Aorta (tissue), 5 donors: ENCODE measurements at places on chromosomes 16 and 17. TPM values are rescaled to one million over a fixed set of nuclear protein-coding genes. Genes with fewer than 3 reads are reported as not detected.

- H3K27me3 ChIP-seq: no peaks in the 10 kb centered on the region
- no peaks in the 10 kb centered on the region for H3K4me1 ChIP-seq
- no peak for DNase-seq
- H3K4me3 ChIP-seq: no peak overlapping the region
- H3K36me3 ChIP-seq: no peaks in the 10 kb centered on the region
- H3K27ac ChIP-seq: no peak overlapping the region
Measured at GRCh38 chr17:57752031-57752905, 7.2 kb upstream of the CCDC182 start.

DNA sequence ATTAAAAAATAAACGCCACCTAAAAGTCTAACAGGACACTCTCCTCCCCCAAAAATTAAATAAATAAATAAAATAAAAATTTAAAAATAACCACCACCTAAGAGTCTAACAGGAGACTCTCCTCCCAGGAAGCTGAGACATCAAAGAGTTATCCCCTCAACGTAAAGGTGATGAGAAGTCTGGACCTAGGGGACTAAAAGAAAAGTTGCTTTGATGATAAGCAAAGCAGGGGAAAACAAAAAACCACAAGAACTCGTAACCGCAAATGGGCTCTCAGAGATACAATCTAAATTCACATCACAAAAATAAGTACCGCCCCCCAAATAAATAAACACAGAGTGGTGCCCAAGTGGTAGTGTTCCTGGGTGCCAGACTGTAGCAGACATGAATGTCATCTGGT lies 412.2 kb downstream of the ZFHX3 start:
- no peak overlapping the region for H3K4me3 ChIP-seq
- H3K27ac ChIP-seq: no peak overlapping the region
- no peak for DNase-seq
- H3K4me1 ChIP-seq: no peaks in the 10 kb centered on the region
- H3K27me3 ChIP-seq: no peaks in the 10 kb centered on the region

DNA sequence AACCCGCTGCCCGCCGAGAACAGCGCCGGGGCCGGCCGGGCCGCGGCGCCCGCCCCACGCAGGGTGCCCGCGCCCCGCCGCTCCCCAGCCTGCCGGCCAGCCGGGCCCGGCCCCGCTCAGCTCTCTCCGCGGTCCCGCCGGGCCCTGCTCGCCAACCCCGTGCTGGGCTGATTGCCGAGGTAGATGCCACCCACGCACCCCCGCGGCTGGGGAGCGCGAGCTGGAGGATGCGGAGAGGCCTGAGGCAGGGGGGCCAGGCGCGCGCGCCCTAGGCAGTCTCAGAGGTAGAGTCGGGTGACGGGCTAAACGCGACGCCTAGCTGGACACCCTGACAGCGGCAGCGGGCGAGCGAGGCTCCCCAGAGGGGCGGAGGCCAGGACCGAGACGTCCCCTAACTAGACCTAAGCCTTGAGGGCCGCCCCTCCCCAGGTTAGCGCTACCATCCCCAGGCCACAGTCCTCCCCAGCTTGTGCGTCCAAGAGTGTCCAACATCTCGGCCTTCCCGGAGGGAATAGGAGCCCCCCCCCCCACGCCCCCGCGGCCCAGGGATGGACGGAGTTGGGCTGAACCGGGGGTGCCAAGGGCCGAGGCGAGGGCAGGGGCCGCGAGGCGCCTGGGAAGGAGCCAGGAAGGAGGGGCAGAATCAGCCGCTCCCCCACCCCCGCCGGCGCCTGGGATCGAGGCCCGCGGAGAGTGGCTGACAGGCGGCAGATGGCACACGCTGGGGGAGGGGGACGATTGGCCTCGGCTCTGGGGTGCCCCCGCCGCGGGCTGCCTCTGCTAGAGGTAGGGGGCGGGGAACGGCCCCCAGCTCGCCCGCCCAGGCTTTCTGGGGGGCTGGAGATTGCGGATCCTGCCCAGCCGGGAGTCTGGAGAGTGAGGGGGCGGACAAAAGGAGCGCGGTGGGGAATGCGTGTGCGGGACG lies 2.5 kb upstream of the ZNF423 start:
- H3K27me3 ChIP-seq: no peaks in the 10 kb centered on the region
- H3K4me1 ChIP-seq: no peaks in the 10 kb centered on the region
- peak overlapping the region; percentile 49 for H3K4me3 ChIP-seq
- no peaks in the 10 kb centered on the region for H3K36me3 ChIP-seq
- peak; percentile 76 for DNase-seq
- H3K27ac ChIP-seq: peak overlapping the region; percentile 59

GRCh38 chr17:72049914-72050313 lies 70.9 kb upstream of the SOX9 start:
- no peaks in the 10 kb centered on the region for H3K27me3 ChIP-seq
- H3K4me3 ChIP-seq: no peak overlapping the region
- no peak overlapping the region for H3K27ac ChIP-seq
- DNase-seq: no peak
- H3K4me1 ChIP-seq: no peaks in the 10 kb centered on the region

GRCh38 chr16:71185347-71185746 lies 45.2 kb downstream of the HYDIN start:
- H3K27ac ChIP-seq: no peak overlapping the region
- H3K36me3 ChIP-seq: no peaks in the 10 kb centered on the region
- no peak overlapping the region for H3K4me3 ChIP-seq
- no peak for DNase-seq
- no peaks in the 10 kb centered on the region for H3K27me3 ChIP-seq

DNA sequence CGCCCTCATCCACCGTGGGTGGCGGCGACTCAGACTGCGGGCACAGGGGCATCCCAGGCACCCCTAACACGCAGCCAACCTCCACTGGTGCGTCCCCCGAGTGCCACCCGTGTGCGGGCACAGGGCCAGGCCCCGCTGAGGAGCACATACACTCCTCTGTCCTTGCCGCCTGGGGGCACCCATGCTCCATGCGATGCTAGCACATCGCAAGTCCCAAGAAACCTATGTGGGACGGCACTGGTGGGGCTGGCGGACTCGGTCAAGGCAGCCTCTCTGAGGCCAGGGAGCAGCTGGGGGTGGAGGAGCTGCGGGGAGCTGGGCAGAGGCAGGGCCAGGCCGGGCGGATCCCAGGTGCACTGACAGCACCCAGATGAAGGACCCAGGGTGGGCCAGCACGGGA lies 4.0 kb downstream of the ZNF598 start:
- DNase-seq: no peak
- H3K4me1 ChIP-seq: no peaks in the 10 kb centered on the region
- H3K4me3 ChIP-seq: no peak overlapping the region
- no peak overlapping the region for H3K27ac ChIP-seq
- peaks cover 12% of the 10 kb centered on the region for H3K36me3 ChIP-seq

DNA sequence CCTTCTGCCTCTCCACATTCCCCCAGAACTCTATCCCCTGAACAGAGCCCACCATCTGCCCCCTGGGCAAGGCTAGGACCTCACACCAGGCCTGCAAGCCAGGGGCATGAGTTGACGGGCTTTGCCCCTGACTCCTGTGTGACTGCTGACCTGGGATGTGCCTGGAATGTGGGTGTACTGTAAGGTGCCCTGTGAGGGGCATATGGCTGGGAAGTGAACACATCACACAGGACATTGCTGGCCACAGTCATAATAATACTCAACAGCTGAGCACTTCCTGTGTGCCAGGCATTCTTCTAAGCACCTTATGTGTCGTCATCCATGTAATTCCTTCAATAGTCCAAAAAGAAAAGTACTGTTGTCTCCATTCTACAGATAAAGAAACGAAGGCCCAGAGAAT lies 13.3 kb downstream of the CES4A start:
- no peaks in the 10 kb centered on the region for H3K4me1 ChIP-seq
- no peak overlapping the region for H3K4me3 ChIP-seq
- no peak overlapping the region for H3K27ac ChIP-seq
- no peaks in the 10 kb centered on the region for H3K36me3 ChIP-seq
- H3K27me3 ChIP-seq: no peaks in the 10 kb centered on the region

DNA sequence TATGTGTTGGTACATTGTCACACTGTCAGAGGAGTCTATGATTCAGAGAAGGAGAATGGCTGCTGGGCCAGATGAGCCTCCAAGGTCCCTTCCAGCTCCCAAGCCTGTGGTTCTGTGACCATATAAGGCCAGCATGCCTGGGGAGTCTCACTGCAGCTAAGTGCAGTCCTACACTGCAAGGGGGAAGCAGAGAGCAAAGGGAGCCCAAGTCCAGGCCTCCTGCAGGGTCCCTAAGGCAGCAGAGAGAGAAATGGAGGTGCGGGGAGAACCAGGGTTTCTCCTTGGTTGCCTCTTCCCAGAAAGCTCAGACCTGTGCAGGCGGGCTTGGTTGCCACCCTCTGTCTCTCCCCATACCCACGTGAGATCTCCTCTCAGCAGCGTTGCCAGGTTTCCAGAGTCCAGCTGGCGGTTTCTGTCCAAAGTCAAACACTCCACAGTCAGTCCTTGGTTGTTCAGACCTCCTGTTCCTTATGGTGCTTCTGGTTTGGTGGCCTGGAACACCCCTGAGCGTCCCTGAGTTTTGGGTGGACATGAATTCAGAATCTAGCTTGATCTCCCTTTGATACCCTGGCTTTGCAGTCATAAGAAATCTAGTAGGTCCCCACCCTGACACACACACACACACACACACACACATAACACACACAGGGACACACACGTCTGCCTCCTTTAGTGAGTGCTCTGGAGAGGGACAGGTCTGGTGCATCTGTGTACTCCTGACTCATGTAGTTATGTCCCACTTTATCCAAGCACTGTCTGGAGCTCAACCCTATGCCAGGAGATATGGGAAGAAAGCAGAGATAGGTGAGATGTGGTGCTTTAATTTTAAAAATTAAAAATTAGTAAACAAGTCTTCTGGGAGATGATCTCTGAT lies 78.8 kb downstream of the GNAO1 start:
- no peak for DNase-seq
- H3K27me3 ChIP-seq: no peaks in the 10 kb centered on the region
- H3K4me3 ChIP-seq: no peak overlapping the region
- H3K4me1 ChIP-seq: no peaks in the 10 kb centered on the region
- H3K36me3 ChIP-seq: no peaks in the 10 kb centered on the region

DNA sequence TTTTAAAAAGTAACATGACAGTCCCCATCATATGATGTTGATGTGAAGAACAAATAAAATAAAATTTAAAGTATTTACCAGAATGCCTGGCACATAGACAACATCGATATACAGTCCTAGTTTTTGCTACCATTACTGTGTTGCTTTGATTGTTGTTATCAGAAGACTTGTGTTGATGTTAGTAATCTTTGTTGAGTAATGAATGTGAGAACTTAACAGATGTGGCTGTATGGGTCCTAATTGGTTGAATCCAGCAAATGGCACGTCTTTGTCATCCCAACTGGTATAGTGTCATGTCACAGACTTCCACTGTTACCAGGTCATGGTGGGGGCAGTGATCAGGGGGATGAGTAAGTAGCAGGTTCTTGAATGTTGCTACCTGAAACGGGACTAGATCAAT lies 1151.4 kb upstream of the CDH8 start:
- H3K4me3 ChIP-seq: no peak overlapping the region
- no peaks in the 10 kb centered on the region for H3K4me1 ChIP-seq
- H3K27me3 ChIP-seq: no peaks in the 10 kb centered on the region
- DNase-seq: no peak
- H3K27ac ChIP-seq: no peak overlapping the region
- H3K36me3 ChIP-seq: no peaks in the 10 kb centered on the region

GRCh38 chr17:4950075-4950745 lies 709 bp upstream of the ENO3 start:
- no peaks in the 10 kb centered on the region for H3K4me1 ChIP-seq
- peaks cover 2% of the 10 kb centered on the region for H3K27me3 ChIP-seq
- DNase-seq: peak; percentile 87

- no peaks in the 10 kb centered on the region for H3K4me1 ChIP-seq
- H3K36me3 ChIP-seq: no peaks in the 10 kb centered on the region
- DNase-seq: no peak
- H3K27me3 ChIP-seq: peaks cover 2% of the 10 kb centered on the region
- no peak overlapping the region for H3K27ac ChIP-seq
Measured at GRCh38 chr17:79606487-79607281, 4.2 kb downstream of the RBFOX3 start.

- DNase-seq: no peak
- H3K36me3 ChIP-seq: no peaks in the 10 kb centered on the region
- no peak overlapping the region for H3K27ac ChIP-seq
- H3K27me3 ChIP-seq: no peaks in the 10 kb centered on the region
- H3K4me1 ChIP-seq: no peaks in the 10 kb centered on the region
- no peak overlapping the region for H3K4me3 ChIP-seq
Measured at GRCh38 chr16:77133706-77134105, 57.3 kb upstream of the MON1B start.

GRCh38 chr17:76092526-76093413 lies 10.8 kb downstream of the EXOC7 start:
- H3K27ac ChIP-seq: no peak overlapping the region
- no peaks in the 10 kb centered on the region for H3K27me3 ChIP-seq
- no peaks in the 10 kb centered on the region for H3K4me1 ChIP-seq
- DNase-seq: peak; percentile 43
- H3K4me3 ChIP-seq: no peak overlapping the region
- H3K36me3 ChIP-seq: peaks cover 6% of the 10 kb centered on the region

- H3K27ac ChIP-seq: no peak overlapping the region
- no peaks in the 10 kb centered on the region for H3K27me3 ChIP-seq
- no peak overlapping the region for H3K4me3 ChIP-seq
- DNase-seq: no peak
- H3K36me3 ChIP-seq: no peaks in the 10 kb centered on the region
Measured at GRCh38 chr17:67575325-67575724, 142.4 kb upstream of the NOL11 start.

DNA sequence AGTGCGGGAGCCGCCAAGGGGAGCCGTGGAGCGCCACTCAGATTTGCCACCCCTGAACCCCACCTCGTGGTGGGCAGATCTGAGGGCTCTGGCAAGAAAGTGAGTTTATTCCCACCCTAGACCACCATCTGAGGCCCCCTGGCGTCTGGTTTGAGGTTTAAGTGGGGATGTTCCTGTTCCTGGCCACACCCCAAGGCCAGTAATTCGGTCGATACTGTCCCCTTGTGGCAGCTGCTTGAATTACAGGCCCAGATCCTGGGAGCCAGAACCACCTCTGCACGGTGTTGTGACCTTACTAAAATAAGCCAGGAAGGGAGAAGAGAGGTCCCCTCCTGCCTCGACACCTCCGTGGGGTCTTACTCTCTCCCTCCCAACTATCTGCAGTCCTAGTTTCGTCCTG lies 3.3 kb upstream of the LAT start:
- no peak overlapping the region for H3K27ac ChIP-seq
- no peak for DNase-seq
- peaks cover 3% of the 10 kb centered on the region for H3K36me3 ChIP-seq
- H3K27me3 ChIP-seq: no peaks in the 10 kb centered on the region
- H3K4me3 ChIP-seq: no peak overlapping the region
- H3K4me1 ChIP-seq: no peaks in the 10 kb centered on the region

DNA sequence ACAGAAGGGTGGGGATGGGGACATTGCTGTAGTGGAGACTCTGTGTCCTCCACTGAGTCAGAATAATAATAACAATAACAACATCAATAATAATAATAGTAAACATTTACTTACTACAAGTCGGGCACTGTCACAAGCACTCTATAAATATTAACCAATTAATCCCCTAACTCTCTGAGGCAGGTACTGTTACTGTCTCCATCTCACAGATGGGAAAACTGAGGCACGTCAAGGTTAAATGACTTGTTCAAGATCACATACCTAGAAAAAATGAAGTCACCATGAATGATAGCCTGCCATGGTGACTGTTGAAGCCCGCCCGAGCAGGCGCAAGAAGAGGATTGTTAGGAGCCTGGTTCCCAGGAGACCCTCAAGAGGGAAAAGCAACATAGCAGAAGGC lies 10.2 kb downstream of the PRR29 start:
- H3K27ac ChIP-seq: no peak overlapping the region
- no peaks in the 10 kb centered on the region for H3K36me3 ChIP-seq
- DNase-seq: no peak
- no peak overlapping the region for H3K4me3 ChIP-seq
- H3K27me3 ChIP-seq: no peaks in the 10 kb centered on the region

SHISA9 gene
- 0.39 TPM for total RNA-seq

CCL4 gene
- 6.4 TPM for total RNA-seq

KIF19 gene
- 5.1 TPM for total RNA-seq

NLGN2 gene
- total RNA-seq: 49.9 TPM

CDC6 gene
- total RNA-seq: 1.7 TPM

MRPL27 gene
- total RNA-seq: 34.8 TPM

PGAP6 gene
- total RNA-seq: 39.0 TPM

TBC1D3K gene
- not detected for total RNA-seq
